Lower lobe of right lung (tissue), 2 donors: ENCODE measurements at places on chromosomes 5 and 9. TPM values are rescaled to one million over a fixed set of nuclear protein-coding genes. Genes with fewer than 3 reads are reported as not detected.

TMEM171 gene
- not detected for total RNA-seq

WDR55 gene
- 22.4 TPM for total RNA-seq

- H3K4me3 ChIP-seq = no peak overlapping the region
- H3K36me3 ChIP-seq = no peaks in the 10 kb centered on the region
- H3K4me1 ChIP-seq = peaks cover 25% of the 10 kb centered on the region
- no peak for DNase-seq
- H3K27ac ChIP-seq = no peak overlapping the region
- no peaks in the 10 kb centered on the region for H3K27me3 ChIP-seq
Measured at GRCh38 chr9:91210318-91210717, 151.4 kb downstream of the AUH start.

GRCh38 chr9:134367791-134368490 is 41.7 kb downstream of the RXRA start:
- H3K27ac ChIP-seq = peak overlapping the region; percentile 16
- no peak for DNase-seq
- no peak overlapping the region for H3K4me3 ChIP-seq
- peaks cover 74% of the 10 kb centered on the region for H3K4me1 ChIP-seq
- no peaks in the 10 kb centered on the region for H3K36me3 ChIP-seq
